ENCODE measurements at places on chromosomes 12 and 14.
A peak's percentile ranks its signal among the peaks of the same experiment; 100 is the strongest.

DNA sequence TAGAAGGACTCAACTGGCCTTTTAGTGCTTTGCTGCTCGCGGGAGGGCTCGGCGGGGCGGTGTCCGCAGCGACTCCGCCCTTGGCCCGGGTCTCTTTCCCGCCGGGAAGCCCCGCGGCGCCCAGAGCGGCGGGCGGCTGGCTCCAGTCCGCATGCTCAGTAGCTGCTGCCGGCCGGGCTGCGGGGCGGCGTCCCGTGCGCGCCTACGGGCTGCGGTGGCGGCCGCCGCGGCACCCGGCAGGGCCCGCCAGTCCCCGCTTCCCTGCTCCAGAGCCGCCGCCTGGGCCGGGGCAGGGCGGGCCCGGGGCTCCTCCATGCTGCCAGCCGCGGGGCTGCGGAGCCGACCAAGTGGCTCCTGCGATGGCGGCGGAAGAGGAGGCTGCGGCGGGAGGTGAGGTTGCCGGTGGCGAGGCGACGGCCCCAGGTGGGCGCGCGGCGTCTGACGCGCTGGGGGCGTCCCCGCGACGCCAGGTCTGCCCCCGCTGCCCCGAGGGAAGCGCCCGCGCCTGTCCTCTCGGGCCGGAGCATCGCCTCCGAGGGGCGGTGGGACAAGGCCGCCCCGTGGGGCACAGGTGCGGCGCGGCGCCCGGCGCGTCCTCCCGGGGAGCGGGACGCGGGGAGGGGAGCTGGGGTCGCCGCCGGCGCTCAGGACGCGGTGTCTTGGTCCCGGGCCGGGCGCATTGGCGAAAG lies at the start of gene BMAL2:
BMAL2 (plus strand) TSS at position 123 of the 689 bp plus-strand sequence; CDS start at position 360, 237 bp downstream.
- DNase-seq = peak; percentile 22

DNA sequence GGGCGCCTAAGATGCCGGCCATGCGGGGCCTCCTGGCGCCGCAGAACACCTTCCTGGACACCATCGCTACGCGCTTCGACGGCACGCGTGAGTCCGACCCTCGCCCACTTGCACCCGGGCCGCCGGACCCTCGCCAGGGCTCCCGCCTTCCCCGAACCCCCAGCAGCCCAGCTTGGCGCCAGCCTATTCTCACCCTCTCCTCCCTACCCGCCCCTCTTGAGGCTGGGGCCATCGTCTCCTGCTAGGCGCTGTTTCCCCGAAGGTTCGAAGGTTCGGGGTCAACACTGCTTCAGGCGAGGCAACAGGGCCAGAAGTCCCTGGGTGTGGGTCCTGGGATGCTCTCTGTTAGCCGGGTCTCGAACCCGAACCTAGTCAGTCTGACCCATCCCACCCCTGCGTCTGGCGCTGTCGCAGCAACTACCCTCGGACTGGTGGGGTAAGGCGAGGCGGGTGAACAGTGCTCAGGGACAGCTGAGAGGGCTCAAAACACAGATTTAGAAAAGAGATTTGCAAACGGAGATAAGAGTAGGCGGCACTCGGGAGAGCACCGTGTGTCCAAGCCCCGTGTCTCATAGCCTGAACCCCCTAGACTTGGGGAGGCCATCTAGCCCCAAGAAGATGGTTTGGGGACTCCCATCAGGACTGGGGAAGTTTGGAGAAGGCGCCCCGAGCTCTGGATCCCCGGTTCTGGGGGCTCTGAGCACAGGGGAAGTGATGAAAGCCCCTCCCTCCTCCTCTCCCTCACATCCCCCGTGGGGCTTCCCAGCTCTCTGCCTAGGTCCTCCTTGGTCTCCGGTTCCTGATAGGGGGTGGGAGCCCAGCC lies 787 bp downstream of the KCNH3 start:
- DNase-seq = no peak

- no peak for DNase-seq
Measured at GRCh38 chr14:72052356-72052755, 120.1 kb downstream of the RGS6 start.

DNA sequence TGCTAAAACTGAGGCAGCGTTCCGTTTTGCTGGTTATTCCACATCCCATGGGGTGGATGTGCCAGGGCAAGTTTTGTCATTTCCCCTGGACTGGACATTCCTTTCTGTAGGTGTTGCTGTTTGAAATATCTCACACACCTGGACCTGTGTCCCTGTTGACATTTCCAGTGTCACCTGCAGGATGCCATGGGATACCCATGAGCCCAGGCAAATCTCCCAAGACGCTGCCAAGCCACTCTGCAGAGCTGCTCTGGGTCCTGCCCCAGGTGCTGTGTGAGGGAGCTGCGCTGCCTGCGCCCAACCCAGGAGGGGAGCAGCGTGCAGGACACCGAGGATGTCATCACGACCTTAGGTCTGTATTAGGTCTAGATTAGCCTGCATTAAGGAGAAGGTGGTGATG lies 5.2 kb upstream of the PACS2 start:
- no peak for DNase-seq

- DNase-seq = peak; percentile 5
Measured at GRCh38 chr14:76081642-76082041, 70.1 kb upstream of the GPATCH2L start.

DNA sequence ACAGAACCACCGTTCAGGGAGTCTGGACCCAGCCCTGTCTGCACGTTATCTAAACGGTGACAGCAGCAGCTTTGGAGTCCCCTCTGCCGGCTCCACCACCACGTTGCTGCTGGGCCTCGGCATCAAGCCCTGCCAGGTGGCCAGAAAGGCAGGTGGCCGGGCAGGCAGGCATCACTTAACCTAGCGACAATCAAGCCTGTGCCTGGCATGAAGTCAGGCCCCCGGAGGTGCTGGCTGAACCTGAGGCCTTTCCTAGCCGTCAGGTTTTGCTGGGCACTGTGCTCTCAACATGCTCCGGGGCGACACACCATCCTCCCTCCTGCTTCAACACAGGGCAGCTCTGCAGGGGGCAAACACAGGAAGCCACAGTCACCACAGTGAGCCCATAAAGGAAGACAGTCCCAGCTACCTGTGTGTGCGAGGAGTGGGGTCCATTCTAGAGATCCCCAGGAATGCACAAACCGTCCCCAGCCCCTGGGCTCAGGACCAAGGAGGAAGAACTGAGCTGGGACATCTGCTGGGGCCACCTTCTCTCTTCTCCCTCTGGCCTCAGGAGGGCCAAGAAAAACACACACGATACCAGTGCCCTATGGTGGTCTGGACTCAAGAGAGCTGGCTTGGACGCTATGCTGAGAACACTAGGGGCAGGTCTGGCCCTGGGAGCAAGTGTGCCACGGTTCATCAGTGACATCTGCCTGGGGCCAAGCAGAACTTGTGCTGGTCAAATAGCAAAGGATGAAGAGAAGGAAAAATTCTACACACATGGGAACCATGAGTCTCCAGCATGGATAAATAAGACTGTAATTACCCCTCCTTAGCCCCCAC lies 44.7 kb downstream of the CCDC88C start:
- DNase-seq = peak; percentile 39

GRCh38 chr14:23352506-23353432 lies at the start of gene SLC22A17:
Gene SLC22A17, minus strand, starts transcription at chr14:23352887.
- peak; percentile 74 for DNase-seq

- no peak for DNase-seq
Measured at GRCh38 chr14:87971010-87971409, 22.0 kb downstream of the GALC start.

DNA sequence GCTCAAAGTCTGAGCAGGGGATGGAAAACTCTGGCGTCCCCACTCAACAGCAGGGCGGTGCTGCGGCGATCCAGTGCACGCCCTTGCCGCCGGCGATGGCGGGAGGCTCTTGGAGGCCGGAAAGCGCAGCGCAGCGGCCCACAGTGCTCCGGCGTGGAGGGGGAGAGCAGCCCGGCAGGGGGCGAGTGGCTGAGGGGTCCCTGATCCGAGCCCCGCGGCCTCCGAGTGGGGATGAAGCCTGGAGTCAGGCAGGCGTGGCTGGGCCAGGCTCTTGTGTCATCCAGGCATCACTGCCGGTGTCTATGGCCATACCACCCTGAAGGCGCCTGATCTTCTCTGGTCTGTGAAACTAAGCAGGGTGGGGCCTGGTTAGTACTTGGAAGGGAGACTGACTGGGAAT lies 183.1 kb downstream of the ALG10 start:
- DNase-seq = no peak

DNA sequence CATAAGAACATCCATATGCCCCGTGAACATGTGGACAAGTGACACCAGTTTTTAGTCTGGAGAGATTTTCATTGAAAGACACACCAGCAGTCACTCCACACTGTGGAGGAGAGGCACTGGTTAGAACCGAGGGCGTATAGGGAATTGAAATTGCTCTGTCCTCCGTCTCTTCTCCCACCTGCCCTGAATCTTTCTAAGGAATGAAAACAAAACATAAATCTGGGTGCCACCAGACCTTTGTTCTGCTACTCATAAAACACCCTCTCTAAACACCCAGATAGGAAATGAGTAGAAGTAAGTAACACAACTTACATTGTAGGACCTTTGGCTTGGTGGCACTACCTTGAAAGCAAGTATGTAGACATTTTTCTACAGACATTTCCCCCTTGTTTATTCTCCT lies 37.1 kb upstream of the STON2 start:
- DNase-seq = no peak

GRCh38 chr12:67877727-67878126 lies 111.5 kb upstream of the IFNG-AS1 start:
- no peak for DNase-seq

DNA sequence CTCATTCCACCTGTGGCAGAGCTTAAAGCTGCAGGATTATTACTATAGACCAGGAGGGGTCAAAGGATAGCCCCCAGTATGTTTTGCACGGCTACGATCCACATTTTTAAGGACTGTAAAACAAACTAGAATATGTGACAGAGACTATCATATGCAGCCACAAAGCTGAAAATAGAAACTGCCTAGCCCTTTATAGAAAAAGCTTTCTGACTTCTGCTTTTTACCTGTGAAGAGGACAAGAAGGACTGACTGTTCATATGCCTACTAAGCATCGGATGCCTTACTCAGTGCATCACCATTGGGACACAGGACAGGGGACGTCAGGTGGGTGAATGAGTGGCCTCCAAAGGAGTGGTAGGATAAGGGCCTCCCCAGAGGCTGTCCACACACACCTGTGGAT lies 29.8 kb downstream of the SPTB start:
- DNase-seq = no peak

DNA sequence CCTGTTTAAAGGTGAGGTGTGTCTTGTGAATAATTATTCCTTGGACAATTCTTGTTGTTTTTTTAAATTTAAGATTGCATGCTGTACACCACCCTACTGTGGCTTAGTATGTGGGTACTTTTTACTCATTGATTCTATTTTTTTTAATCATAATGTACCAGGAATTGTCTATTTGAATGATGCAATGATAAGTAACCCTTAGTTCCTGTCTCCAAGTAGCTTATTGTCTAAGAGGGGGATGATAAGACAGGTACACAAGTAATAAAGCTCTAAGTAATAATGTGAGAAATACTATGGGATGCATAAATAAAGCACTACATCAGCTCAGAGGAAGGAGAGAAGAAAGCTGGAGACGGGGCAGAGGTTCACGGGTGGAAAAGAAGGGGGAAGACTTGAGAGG lies 90.9 kb downstream of the MYRFL start:
- no peak for DNase-seq

DNA sequence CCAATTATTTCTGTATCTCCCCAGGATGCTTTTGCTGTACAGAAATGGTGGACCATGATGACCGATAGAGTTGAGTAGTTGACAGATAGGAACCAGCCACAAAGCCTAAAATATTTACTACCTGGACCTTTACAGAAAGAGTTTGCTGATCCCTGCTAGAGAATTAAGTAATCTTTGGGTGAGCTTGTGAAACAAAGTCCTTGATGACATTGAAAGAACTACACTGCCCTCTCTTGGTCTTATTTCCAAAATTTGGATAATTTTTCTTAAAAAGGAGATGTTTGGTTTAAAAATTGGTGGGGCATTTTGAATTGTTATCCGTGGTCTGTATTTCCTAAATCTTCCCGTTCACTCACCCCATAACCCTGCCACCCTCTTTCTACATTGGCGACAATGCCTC lies 13.7 kb upstream of the TCTN1 start:
- DNase-seq = no peak

DNA sequence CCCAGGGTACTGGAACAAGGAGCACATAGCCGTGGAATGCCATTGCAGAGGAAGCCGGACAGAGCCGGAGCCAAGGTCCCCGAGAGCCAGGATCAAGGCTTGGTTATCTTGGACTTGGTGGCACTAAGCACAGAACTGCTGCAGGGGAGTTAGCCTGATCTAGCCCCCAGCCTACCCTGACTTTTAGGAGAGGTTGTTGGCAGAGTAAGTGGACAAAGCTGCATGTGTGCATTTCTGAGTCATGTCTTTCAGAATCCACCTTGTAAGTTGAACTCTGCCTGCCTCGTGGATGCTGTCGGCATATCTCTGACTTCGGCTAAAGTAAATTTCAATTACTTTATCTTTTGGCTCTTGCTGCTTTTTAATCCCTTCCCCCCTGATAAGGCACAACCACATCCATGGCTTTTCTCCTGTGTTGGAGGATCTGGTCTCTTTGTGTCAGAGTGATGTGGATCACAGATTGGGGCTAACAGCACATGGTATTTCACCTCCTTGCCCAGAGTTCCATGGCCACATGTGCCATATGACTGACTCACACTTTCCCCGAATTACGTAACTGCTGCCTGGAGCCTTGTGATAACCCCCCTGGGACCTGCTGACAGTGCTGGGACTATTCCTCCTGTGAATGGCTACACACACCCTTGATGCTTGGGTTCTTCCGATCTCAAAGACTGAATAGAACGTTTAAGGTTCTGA lies 240.3 kb downstream of the EMP1 start:
- no peak for DNase-seq

- no peak for DNase-seq
Measured at GRCh38 chr14:68349900-68350629, 442.8 kb downstream of the ZFP36L1 start.

- no peak for DNase-seq
Measured at GRCh38 chr12:29750928-29751220, 32.9 kb downstream of the TMTC1 start.

- no peak for DNase-seq
Measured at GRCh38 chr12:80721326-80721725, 4.6 kb downstream of the MYF5 start.

DNA sequence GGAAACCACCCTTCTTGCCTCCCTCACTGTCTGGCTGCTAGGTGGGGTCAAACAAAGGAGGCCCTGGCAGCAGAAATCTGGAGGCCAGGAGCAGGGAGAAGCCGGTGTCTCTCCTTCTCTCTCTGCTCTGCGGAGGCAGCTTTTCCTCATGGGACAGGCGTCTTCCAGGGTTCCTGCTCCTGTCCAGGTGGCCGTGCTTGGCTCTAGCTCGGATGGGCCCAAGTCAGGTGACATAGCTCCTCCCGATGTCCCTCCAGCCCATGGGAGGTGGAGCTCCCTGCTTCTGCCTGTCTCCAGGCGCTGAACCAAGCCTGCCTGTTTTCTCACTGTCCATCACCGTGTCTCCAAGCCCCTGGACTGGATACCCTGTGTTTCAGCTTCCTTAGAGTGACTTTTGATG lies 30.5 kb upstream of the FZD10 start:
- no peak for DNase-seq

DNA sequence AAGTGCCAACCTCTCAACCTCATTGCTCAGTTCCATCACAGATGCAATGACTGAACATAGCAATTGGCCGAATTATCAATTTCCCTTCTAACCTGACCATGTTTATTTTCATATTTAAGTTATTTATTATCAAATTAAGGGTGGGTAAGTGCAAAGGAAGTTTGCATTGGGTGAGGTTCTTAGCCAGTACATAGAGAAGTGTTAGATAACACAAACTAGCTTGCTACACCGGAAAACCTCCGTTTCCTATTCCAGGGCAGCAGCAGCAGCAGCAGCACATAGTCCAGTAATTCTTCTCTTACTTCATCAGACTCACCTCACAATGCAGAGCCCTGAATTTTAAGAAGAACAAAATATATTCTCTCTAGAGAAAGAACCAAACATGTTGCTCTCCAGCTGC lies 200.5 kb upstream of the OR4E1 start:
- DNase-seq = peak; percentile 2

GRCh38 chr14:90630171-90630806 lies 185.9 kb downstream of the TTC7B start:
- DNase-seq = peak; percentile 66

Data from CD4-positive, alpha-beta T cell treated with Interferon gamma for 1 hour (primary cell).